Activated CD4-positive, alpha-beta memory T cell treated with anti-CD3 and anti-CD28 coated beads, Interleukin-2, amount 10 ng/mL, durations not matched to agents 7 days and 5 days (primary cell): ENCODE measurements at places on chromosomes 2 and 18.

- peak; percentile 63 for DNase-seq
These were observed at the start of gene TYMS for GRCh38 chr18:657311-658000. Gene TYMS, plus strand, starts transcription at chr18:657653. Its CDS starts 90 bp downstream, at chr18:657743.

DNA sequence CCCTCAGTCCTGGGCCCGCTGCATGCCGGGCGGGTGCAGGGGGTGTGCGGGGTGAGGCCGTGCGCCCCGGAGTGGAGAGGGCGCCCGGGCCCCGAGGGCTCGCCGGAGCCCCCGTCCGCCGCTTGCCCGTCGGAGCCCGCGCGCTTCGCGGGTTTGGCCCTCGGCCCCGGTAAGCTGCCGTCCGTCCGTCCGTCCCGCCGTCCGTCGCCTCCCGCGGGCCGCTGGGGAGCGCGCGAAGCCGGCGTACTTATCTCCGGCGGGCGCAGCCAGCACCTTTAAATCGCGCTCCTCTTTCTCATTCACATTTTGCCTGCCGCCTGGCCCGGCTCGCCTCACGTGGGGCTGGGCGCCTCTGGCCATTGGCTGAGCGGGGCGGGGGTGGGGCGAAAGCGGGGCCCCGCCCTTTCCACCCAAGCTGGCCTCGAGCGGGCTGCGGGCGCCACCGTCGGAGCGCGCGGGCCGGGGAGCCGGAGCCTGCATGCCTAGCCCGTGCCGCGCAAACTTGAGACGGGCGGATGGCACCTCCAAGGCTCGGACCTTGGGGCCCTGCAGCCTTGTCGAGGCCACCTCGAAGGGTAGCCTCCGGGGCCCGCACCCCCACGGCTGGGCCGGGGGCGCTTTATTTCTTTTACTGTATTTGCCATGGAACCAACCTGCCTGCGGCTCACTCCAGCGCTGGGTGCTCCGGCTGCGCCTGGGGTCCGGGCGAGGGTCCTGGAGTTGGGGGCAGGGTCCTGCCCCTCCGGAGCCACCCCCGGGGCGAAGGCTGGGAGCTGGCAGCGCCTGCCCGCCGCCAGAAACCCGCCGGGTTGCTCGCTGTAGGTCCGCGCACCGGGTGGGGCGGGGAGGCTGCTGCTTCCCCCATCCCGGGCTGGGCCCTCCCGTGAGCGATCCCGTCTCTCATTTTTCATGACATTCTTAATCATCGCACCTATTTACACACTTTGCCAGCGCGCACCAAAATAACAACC is at the start of gene GBX2:
TSS of gene GBX2 (minus strand) at position 277 of the 971 bp plus-strand sequence. CDS start 415 bp downstream, outside the sequence.
- no peak for DNase-seq

DNA sequence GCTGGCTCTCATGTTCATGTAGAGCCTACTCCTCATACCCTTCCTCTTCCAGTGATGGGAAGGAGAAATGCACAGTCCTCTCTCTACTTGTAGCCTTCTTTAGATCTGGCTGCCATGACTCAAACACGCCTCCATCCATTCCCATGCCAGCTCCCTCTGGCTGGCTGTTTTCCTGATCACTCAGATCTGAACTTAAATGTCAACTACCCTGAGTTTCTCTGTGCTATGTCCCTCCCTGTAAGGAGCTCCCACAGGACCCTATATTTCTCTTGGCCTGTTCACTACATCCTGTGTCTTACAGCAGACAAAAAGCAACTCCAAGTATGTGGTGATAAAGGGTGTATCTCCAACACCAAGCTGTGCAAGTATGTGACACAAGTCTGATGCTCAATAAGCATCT is 152.4 kb downstream of the TCF4 start:
- DNase-seq = no peak

GRCh38 chr2:39154944-39155343 is 34.1 kb upstream of the SOS1 start:
- no peak for DNase-seq

DNA sequence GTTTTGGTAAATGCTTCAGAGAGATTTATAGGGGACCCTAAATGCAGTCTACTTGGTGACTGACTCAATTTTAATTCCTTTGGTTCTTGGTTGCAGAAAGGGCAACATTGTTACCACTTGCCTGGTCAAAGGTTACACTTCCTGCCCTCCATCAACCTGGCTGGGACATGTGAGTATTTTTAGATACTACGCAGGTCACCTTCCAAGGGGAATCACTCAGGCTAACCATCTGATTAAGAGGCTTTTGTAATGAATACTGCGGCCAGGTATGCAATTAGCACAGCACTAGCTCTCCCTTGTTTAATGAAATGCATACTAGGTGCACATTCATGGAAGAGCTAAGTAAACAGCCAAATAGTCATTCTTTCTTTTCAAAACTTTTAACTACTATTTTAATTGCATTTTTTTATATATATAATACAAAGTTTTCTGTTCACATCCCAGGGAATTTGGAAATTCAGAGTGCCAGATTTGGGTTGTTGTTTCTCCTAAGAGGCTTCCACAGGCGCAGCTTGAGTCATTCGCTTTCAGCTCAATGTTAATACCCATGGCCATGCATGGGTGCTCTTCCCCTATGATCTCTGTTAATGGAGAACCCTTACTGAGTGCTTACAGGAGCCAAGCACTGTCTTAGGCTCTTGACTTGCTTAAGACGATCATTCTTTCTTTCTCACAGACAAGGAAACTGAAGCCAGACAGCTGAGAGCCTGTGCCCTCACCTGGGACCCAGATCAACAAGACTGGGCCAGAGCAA is 152.2 kb downstream of the MTX2 start:
- no peak for DNase-seq

GRCh38 chr2:129801575-129801974 is 177.9 kb upstream of the RAB6C start:
- DNase-seq = no peak

DNA sequence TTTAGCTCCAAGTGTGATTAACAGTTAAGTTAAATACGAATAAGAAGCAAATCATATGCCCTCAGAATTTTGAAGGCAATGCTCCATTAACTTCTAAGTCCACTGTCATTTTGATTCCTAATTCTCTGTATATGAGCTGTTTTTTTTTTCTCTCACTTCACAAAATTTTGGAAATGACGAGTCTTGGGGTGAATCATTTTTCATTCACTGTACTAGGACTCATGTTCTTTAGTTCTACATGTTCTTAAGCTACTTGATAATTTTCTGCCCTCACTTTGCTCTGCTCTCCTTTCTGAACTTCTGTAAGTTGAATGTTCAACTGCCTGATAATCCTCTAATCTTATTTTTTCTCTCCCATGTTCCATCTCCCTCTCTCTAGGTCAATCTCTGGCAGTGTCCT is 141.0 kb downstream of the THADA start:
- DNase-seq = no peak

DNA sequence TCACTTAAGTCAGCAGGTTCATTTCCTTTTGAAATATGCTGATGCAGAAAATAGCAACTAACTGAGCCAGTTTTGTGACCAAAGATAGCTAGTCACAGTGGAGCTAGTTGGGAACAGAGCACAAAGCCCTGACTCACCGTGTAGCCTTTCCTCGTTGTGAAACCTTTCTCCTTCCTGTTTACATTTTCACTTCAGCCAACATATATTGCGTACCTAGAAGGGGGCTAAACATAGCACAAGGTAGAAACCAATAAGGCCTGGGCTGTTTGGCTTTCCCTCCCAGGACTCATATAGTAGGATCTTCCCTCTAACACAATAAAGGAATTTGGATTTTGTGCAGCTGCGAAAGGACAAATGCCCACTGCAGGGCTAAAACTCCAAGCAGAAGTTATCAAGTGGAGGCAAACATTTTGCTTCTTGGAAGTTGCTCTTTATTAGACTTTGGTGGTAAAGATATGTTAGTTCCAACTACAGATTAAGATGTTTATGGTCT is 24.5 kb upstream of the LPIN2 start:
- DNase-seq = peak; percentile 49

DNA sequence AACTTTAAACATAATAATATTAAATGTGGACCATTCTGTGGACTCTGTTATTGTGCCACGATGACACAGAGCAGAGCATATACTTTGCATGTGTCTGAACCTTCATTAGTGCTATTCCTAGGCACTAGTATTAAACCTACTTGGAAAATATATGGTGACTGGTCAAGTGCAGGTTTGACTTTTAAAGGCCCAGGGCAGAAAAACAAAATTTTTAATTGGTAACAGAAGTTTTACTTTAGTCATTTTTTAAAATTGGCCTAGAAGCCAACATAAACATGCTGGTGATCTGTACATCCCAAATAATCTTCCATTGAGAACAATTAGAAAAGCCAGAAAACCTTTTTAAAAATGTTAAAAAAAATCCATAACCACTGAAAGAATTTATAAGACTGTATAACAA is 16.6 kb downstream of the LDAH start:
- DNase-seq = no peak

DNA sequence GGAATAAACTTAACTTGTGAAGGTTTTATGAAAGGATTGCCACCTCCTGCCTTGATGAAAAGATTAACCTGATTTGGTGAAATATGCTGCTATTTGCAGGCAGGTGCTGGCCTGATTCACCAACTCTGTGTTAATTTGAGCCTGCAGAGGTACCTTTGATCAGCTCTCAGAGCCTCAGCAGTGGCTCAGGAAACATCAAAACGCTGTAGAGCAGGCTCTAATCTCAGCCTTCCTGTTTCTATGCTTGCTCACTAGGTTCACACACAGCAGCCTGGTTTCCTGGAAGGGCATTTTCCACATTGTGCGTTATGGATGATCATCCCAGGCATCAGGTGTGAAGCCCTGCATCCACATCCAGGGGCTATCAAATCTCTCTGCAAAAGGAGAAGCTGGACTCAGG is 16.9 kb downstream of the TGIF1 start:
- no peak for DNase-seq

DNA sequence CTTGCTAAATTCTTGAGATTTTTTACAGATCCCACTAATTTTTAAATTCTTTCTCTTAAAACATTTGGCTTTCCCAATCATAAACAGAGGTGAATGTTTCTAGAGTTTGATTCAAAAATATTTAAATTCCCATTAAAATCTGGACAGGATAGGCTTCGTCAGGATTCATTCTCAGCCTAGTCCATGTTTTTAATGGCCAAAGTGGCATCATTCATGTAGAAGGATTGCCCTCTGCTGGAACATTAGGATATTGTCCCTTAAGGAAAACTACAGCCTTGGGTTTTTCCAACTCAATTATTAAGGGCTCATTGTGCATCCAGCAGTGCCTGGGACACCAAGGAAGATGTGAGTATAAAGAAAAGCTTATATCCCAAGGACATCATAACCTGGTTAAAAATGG is 71.7 kb downstream of the TPGS2 start:
- no peak for DNase-seq

DNA sequence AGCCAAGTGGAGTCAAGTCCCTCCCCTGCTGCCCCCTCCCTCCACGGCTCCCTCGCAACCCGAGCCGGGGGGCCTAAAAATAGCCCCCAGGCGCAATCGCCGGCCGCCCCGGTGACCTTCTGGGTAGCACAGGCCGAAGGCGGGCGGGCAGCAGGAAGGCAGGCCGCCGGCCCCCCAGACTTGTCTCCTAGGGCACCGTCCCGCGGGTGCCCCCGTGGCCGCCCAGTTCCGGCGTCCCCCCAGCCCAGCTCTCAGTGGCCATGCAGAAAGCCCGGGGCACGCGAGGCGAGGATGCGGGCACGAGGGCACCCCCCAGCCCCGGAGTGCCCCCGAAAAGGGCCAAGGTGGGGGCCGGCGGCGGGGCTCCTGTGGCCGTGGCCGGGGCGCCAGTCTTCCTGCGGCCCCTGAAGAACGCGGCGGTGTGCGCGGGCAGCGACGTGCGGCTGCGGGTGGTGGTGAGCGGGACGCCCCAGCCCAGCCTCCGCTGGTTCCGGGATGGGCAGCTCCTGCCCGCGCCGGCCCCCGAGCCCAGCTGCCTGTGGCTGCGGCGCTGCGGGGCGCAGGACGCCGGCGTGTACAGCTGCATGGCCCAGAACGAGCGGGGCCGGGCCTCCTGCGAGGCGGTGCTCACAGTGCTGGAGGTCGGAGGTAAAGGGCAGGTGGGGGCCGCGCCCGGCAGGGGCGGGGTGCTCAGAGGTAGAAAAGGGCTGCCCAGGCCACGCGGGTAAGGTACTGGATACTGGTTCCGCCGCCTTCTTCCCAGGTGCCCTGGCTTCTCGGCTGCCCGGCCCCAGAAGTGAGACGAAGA is at the start of gene SPEG:
TSS of gene SPEG (plus strand) at position 126 of the 808 bp plus-strand sequence. CDS start at position 261, 135 bp downstream.
- no peak for DNase-seq

DNA sequence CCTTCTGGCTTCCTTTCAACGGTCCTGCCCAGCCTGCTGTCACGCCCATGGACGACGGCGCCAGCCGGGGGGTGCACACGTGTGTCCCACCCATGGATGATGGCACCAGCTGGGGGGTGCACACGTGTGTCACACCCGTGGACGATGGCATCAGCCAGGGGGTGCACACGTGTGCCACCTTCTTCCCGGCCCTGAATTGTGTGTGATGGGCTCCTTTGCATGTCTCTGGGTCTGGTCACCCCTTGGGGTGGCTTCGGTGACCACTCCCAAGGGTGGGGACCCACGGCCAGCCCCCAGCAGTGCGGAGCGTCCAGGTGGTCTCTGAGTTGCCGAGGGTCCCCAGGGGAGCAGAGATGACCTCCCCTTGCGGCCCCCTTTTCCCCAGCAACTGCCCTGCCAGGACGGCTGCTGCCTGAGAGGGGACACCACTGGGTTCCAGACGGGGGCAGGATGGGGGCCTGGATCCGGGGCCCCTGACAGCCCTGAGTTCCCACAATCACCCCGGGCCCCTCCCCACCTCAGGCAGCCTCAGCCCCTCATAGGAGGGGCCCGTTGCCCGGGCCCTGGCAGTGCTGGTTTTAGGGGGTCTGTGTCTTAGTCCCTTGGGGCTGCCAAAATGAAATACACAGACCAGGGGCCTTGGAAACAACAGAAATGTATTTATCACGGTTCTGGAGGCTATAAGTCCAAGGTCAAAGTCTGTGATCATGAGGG is 9.4 kb downstream of the NEU4 start:
- peak; percentile 2 for DNase-seq

DNA sequence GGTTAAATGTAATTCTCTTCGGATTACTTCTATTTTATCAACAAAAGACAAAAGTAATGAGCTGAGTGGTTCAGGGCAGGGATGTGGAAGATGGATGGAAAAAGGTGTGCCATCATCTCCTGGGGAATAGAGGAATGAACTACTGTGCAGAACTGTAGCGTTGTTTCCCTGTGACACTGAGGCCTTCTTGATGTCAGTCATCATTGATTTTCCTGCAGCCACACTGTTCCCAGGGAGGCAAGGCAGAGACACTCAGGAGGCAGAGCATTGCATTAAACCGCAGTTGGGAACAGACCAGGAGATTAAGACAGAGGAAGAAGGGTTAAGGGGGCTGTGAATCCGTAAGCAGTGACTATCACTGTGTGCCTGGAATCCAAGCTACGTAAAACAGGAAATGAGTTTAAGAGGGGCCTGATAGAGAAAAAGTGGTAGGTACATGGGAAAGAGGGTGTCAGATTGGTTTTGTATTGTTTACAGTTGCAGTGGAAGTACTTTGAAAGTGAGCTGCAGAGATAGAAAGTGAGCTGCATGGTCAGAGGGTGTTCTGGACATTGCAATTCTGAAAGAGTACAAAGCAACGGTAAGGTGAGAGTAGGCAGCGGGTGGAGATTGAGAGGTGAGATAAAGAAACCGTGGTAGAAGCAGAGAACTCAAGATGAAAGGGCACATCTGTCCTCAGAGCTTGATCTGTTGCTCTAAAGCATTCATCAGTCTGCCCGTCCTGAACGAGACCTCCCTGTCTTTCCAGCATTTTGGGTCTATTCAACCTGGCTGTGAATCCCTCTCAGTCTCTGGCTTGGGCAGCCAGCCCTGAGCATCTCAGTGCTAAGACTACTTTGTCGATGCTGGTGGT is 793.4 kb upstream of the CELF4 start:
- DNase-seq = no peak

GRCh38 chr18:22168360-22168921 is 948 bp upstream of the GATA6 start:
- DNase-seq = no peak
